ENCODE measurements at places on chromosomes 2 and 18.

DNA sequence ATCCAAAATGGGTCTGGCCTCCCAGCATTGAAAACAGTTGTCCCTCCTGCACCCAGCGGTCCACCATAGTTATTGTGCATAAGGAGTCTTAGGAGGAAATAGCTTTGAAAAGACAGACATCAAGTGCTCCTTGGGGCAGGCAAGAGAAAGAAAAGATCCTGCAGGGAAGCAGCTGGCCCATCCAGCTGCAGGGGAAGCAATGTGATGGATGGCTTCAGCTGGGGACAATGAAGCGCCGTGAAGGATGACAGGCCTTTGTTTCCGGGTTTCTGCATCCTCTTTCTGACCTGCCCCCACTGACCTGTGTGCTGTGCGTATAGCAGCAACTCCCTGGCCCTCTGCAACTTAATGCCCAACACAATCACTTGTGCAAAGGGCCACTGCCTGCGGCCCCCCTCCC lies 142.9 kb upstream of the NCKAP5 start:
- DNase-seq: no peak

DNA sequence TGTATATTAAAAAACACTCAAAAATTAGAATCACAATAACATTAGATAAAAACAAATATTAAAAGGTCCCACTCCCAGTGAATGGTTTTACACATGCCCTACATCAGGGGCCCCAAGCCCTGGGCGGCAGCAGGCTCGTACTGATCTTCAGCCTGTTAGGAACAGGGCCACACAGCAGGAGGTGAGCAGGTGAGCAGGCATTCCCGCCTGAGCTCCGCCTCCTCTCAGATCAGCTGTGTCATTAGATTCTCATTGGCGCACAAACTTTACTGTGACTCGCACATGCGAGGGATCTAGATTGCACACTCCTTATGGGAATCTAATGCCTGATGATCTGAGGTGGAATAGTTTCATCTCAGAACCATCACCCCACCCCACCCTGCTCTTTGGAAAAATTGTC lies 74.2 kb downstream of the MBD2 start:
- DNase-seq: no peak

DNA sequence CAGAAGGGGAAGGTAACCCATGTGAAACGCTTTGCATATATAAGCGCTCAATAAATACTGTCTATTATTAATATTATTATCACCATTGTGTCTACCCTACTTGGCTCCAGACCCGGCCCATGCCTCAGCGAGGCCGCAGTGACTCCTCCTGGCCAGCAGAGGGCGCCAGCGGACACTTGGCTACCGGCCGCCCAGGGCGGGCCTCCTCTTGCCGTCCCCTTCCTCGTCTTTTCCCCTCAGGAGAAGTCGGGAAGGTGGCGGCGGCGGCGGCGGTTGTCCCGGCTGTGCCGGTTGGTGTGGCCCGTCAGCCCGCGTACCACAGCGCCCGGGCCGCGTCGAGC lies at the start of gene AGFG1:
AGFG1 (plus strand) TSS at position 233 of the 341 bp plus-strand sequence. CDS start 266 bp downstream, outside the sequence.
- peak; percentile 88 for DNase-seq

DNA sequence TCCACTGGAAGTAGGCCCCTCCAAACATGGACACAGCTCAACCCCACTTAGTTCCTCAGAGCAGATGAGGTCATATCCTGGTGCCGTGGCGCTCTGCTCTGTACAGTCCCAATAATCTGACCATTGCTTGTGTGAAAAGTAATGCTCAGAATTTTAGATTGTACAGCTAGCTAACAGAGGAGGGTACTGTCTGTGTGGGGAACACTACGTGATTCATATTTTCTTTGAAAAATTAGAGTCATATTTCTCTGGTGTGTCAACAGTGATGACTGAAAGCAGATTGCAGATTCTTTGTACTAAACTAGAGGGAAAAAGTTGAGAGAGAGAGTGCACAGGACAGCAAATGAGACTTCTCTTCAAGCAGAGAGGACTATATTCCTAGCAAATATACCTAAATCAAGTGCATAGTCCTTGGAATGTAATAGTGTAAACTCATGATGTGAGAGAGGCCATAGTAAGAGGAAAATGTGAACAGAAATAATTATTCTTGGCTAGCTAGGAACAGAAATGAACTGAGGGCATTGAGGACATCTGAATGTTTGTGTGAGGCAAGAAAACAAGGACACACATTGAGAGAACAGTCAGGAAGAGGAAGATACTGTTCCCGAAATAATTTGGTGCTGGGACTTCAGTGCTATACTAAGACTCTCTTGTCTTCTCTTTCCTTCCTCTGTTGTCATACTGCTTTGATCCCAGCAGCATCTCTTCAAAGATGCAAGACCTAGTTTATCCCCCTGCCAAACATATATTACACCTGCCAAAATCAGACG lies 157.0 kb upstream of the RND3 start:
- DNase-seq: no peak

DNA sequence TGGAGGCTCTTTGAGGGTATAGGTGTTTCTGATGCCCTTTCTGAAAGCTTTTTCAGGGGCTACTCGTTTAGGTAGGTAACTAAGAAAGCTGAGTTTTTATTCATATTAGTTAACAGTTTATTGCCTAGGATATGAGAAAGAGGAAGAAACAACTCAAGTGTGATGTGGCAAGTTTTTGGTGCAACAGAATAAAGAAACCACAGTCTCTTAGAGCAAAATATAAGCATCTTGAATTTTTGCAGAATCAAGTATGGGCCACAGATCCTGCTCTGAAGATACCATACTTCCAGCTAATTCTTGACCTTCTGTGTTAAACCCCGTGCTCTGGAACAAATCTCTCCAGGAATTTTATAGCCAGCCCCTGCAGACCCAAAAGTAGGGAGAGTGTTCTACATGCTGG lies 147.7 kb upstream of the SLC1A4 start:
- DNase-seq: no peak

- no peak for DNase-seq
Observed at GRCh38 chr2:86290596-86291327, 46.7 kb downstream of the REEP1 start.

DNA sequence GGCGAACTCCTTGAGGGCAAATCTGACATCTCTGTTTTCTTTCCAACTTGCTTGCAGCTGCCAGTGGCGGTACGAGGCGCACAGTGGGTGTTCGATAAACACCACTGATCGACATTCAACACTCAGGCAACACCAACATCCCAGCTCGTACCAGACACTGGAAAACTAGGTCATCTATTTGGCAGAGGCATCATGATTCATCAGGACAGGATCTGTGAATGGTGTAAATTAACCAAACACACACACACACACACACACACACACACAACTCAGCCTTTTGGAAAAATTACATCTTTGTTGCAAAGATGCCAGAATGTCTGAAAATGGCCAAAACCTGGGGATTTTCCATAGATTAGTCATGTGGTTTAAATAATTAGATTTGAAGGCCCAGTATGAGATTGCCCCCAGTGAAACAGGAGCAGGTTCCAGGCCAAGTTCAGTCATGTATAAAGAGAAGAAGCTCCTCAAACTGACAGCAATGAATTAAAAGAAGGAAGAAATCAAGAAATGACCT lies 150.5 kb upstream of the NCKAP5 start:
- DNase-seq: no peak

GRCh38 chr18:44911773-44912172 lies 231.1 kb downstream of the SETBP1 start:
- DNase-seq: no peak

- DNase-seq: no peak
Observed at GRCh38 chr2:945104-945503, 5.5 kb upstream of the SNTG2 start.

DNA sequence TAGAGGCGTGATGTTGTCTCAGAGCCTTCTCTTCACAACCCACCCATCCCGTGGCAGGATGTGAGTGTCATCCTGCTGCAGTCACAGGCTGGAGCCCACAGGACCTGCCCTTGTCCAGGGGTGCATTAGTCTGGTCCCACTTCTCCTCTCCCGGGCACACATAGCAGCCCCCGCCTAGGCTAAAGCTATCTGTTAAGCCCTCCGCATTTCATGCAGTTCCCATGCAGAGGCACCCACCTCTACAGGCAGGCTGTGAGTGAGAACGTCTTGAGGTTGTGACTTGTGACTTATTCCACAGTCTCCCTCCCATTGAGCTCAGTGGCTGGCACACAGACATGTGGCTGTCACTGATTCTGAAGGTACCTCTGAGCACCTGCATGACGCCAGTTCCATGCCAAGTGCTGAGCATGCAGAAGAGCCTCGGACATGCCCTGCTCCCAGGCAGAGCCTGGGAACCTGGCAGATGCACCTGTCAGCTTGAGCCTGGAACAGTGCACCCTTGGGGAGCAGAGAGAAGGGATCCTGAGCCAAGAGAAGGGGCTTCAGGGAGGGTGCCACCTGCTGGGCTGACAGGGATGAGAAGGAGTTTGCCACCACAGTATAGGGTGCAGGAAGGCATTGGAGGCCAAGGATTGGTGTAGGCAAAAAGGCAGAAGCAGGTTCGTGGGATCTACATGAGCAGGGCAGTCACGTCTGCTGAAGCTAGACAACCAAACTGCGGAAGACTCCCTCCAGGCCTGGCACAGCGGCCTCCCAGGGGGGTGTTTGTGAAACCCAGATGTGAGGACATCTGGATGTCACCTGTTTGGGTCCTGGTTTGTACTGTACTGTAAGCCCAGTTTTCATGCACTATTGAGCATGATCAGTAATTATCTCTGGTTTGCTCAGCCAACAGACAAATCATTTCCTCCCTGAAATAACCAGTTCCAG lies 213.6 kb downstream of the GLI2 start:
- no peak for DNase-seq

Measured in germinal center (tissue), 1 donor.